ENCODE measurements at places on chromosomes 3 and 15. TPM values are rescaled to one million over a fixed set of nuclear protein-coding genes. Genes with fewer than 3 reads are reported as not detected.

Gene EXD1
- total RNA-seq, result not detected

Gene MAGEF1
- total RNA-seq, result 18.5 TPM

Gene RHOV
- 0.33 TPM for total RNA-seq

Gene CAND2
- total RNA-seq, result 10.7 TPM

Gene TEX55
- total RNA-seq, result not detected

Gene ZFAND6
- 91.4 TPM for total RNA-seq

Gene KNG1
- not detected for total RNA-seq

Gene C2CD4B
- total RNA-seq, result not detected

Gene CBLB
- 25.1 TPM for total RNA-seq

Gene ILDR1
- total RNA-seq, result not detected

Gene UNC13C
- 0.33 TPM for total RNA-seq

Gene NPAP1
- not detected for total RNA-seq

Gene TAGLN3
- not detected for total RNA-seq

Gene EPHB3
- total RNA-seq, result 3.7 TPM

Gene SLC28A2
- not detected for total RNA-seq

Gene LDHAL6B
- total RNA-seq, result not detected

Gene PLA2G4E
- total RNA-seq, result not detected

Gene ISLR
- 0.39 TPM for total RNA-seq

Gene CPB1
- not detected for total RNA-seq

Gene FOXB1
- total RNA-seq, result 0.39 TPM

Gene ZPLD1
- not detected for total RNA-seq

Gene IL17RC
- 365 TPM for total RNA-seq

Gene MESP2
- total RNA-seq, result 0.39 TPM

Gene COL7A1
- 678 TPM for total RNA-seq

Gene TIMP4
- 7.8 TPM for total RNA-seq

Gene CCR8
- not detected for total RNA-seq

Gene CCDC12
- total RNA-seq, result 41.6 TPM

Gene DUOXA1
- 23.2 TPM for total RNA-seq

Gene CPLX3
- not detected for total RNA-seq

Gene PRR20G
- total RNA-seq, result not detected

Gene HTR3E
- not detected for total RNA-seq

Gene ACSBG1
- total RNA-seq, result not detected

Gene INKA1
- total RNA-seq, result 1.8 TPM

Gene ROBO2
- 0.33 TPM for total RNA-seq

Gene OXTR
- 81.4 TPM for total RNA-seq

Gene GOLGA6B
- total RNA-seq, result not detected

Gene C3orf22
- total RNA-seq, result not detected

Gene SNX22
- total RNA-seq, result not detected

Gene HES1
- total RNA-seq, result 1.6 TPM

Gene MKRN3
- total RNA-seq, result 0.11 TPM

Gene TP63
- total RNA-seq, result not detected

Gene RETNLB
- not detected for total RNA-seq

Gene HEG1
- total RNA-seq, result 25.5 TPM

Gene DNAH12
- total RNA-seq, result 0.11 TPM

Gene GOLGA8N
- 4.0 TPM for total RNA-seq

Gene PDZRN3
- 12.8 TPM for total RNA-seq

Gene SLC6A6
- 9.8 TPM for total RNA-seq

Gene CASR
- total RNA-seq, result not detected

Gene RTP4
- total RNA-seq, result not detected

Gene SERINC4
- total RNA-seq, result not detected

Gene MYZAP
- total RNA-seq, result 1.2 TPM

Gene IL5RA
- total RNA-seq, result not detected

Gene TM6SF1
- total RNA-seq, result not detected

Gene TMEM158
- total RNA-seq, result under 0.01 TPM

Gene SEMA6D
- total RNA-seq, result 37.7 TPM
